ENCODE measurements at places on chromosomes 7 and 10.

- no peak for DNase-seq
Measured at GRCh38 chr7:105202616-105203015, 186.1 kb downstream of the SRPK2 start.

DNA sequence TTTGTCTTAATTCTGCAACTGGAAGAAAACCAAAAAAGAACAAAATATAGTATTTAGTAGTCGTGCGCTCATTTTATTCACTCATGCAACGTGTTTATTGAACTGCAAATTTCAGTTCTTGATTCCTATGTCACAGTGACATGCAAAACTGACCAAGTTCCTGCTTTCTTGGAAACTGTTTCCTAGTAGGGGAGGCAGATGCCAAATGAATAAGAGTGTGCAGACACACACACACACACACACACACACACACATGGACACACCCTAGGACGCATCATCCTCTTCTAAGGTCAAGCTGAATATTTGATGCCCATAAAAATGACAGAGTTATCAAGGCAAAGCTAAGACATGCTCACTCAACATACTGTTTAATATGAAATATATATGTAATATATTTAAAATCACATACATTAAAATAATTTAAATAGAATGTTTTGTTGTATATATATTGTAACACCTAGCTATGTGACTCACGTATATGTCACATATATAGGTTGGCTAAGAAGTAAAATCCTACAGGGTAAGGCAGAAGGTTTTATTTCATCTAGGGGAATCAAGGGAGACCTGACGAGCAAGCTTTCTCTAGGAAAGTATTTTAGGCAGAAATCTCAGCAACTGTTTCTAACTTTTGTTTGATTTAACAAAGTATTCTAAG, 79.6 kb downstream of the SVIL start:
- no peak for DNase-seq

DNA sequence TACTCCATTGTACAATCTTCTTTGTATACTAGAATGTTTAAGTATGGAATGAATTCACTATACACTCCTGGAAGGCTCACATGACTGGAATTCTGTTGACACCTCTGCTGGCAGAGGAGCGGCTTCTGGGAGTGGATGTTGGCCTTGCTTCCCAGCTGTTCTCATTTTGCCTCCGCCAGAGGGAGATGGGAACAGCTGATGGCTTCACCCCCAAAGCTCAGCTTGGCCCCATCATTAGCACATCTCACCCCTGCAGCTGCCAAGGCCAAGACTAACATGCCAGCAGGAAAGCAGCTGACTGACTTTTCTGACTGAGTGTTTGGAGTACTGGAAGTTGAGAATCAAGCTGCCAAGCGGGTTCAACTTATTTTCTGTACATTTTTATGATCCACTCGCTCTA, 15.1 kb downstream of the ADAM12 start:
- no peak for DNase-seq

- DNase-seq, result peak; percentile 84
Measured at GRCh38 chr7:107044347-107045194, at the start of gene PRKAR2B. Gene PRKAR2B (plus strand): TSS chr7:107044705. CDS start chr7:107044908, 203 bp downstream.

GRCh38 chr10:79385392-79385795, 38.1 kb downstream of the PPIF start:
- no peak for DNase-seq

GRCh38 chr7:55108401-55108800, 89.6 kb downstream of the EGFR start:
- no peak for DNase-seq
